ENCODE measurements at places on chromosomes 7 and 10.

DNA sequence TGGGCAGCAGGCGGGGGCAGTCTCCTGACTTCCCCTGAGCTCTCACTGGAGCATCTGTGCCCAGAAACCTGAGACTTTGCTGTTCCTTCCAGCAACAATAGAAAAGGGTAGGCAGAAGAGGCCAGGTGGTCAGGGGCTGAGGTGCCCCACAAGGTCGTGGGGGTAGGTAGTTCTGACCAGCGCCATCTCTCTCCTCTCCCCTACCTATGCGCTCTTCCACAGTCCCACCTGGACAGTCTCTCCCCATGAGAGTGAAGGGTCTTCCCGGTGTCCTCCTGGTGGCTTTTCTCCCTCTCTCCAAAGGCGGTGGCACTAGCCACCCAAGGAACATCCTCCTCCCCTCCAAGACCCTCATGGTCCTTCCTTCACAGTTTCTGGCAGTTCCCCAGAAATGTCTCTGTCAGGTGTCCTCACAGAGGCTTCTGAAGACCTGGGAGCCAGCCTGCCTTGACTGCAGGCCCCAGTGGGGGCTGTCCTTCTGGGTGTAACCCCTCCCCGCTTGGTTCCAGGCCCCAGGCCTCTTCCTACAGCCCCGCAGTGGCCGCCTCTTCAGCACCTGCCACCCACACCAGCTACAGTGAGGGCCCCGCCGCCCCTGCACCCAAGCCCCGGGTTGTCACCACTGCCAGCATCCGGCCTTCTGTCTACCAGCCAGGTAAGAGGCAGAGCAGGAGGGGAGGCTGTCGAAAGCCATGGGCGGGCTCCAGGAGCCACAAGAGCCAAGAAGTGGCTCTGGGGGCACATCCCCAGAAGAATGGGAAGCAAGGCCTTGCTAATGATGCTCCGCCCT lies 41.3 kb downstream of the LDB3 start:
- no peak for DNase-seq

DNA sequence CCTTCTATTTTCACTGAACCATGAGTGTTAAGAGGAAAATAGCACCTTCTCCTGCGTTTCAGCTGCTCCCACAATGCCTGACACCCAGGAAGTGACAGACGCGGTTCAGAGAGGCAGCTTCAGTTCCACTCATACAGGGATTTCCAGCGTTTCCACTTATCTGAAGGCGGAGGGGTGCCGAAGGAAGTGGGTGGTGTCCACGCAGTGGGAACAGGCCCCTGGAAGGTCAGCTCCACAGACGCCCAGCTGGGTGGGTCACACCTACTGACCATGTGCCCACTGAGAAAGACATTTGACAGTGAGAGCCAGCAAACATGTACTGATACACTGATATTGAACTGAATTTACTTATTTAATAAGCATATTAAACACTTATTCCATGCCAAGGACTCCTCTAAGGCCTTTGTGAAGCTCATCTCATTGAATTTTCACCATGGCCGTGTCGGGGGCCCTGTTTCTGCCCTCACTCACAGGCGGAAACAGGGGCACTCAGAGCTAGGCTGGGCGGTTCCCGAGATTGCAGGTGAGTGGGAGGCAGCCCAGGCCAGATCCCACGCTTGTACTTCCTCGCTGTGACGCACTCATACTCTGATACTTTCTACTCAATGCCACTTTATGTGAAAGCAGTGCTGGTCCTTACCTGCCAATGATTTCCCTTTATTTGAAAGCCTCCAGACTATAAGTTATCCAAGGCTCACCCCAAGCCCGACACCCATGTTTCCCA lies 96.8 kb downstream of the TCERG1L start:
- no peak for DNase-seq

DNA sequence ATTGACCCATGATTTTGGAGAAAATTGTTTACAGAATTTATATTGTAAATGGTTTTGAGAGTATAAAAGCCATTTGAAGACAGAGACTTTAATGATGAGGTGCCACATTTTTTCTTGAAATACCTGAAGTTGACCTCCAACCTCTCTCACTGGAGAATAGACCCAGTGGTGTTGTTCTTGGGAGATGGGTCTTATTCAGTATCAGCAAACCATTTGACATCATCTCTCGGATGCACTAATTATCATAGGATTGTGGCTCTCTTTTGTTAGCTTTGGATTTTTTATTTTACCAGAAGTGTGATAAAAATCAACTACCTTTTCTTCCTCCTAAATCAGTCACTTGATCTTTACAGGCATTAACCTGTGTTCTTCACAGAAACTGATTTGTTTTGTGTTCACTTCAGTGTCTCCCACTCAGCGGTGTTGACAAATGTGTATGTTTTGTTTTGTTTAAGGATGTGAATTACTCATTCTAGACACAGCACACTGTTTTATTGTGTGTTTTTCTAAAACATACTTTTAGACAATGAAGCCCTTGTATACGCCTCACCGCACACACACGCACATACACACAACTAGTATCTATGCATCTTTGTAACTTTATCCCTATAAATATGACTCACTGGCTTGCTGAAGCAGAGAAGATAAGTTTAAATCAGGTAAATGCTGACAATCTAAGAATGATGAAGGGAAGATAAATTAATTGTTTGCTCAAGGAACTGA lies 455.6 kb downstream of the INHBA start:
- no peak for DNase-seq

- no peak for DNase-seq
These were observed 3.6 kb upstream of the ALOX5 start for GRCh38 chr10:45370202-45370955.

DNA sequence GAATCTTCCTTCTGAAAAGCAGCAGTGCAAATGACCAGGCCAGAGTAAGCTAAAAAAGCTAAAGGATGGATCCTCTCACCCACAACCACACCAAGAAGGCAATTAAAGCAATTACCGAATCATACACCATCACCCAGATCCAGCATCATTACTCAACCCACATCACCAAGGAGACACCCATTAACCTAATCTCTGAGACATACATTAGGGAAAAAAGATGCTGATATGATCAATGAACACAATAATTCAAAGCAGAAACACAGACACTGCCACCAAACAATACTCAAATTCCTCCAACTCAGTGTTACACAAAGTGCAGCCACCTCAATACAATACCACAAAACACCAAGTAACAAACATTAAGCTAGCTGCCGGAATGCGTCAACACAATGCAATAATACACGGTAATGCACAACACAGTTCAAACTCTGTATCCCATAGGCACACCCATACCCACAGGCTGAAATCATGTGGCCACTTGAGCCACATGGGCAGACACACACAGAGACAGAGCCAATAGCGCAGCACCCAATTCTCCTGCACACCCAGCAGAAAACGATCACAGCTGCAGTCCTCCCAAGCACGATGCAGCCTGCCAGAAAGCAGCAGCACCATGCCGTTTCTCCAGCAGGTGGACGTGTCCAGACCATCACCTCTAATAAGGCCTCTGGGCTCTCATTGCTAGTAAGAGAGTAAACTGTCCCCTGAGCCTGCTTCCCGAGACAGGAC lies 21.5 kb downstream of the PAX2 start:
- DNase-seq, result no peak

GRCh38 chr7:45584261-45585210 lies 10.4 kb downstream of the ADCY1 start:
- no peak for DNase-seq

GRCh38 chr7:63093481-63093880 lies 905.2 kb upstream of the ZNF722 start:
- DNase-seq, result no peak

- no peak for DNase-seq
These were observed 15.1 kb downstream of the CACNB2 start for GRCh38 chr10:18155321-18155720.

DNA sequence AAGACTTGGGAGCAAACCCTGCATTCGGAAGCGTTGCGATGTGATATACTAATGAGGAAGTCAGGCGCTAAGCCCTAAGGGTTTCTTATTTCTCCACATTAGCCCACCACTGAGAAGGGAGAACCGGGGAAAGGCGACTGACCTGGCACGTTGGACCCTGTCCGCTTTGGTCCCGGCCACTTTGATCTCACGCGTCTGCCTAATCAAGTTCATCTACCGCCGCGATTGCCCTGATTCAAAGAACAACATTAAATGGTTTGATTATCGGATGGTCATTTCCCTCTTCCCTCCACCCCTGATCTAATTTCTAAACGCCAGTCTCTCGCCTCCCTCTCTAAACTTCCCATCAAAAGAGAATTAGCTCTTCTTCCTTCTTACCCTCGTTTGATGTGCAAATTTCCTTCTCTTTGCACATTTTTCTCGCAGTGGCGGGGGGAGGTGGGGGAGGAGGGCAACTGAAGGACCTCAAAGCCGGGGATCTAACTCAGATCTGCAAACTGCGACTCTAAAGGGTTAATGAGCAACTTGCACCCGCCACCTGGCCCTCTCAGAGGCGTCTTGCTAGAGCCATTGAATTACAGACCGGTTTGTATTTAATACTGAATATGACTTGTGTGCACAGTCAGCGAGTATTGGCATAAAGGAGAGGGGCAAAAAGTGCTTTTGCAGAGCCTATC lies 687 bp upstream of the DKK1 start:
- DNase-seq, result no peak

DNA sequence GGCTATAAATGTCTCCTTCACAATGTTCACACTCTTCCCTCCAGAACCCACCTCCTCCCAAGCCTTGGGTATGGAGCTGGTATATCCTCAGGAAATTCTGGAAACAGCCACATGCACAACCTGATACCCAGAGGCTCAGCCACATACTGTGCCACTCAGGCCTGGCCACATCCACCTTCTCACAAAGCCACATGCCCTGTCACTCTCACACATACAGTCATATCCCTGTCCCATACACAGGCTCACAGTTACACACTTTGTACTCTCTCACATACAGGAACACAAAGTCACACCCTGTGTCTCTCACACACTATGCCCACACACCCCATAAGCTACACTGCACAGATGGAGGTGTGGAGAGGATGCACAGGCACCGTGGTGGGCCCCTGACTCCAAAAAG lies 10.1 kb downstream of the KCNIP2 start:
- no peak for DNase-seq

DNA sequence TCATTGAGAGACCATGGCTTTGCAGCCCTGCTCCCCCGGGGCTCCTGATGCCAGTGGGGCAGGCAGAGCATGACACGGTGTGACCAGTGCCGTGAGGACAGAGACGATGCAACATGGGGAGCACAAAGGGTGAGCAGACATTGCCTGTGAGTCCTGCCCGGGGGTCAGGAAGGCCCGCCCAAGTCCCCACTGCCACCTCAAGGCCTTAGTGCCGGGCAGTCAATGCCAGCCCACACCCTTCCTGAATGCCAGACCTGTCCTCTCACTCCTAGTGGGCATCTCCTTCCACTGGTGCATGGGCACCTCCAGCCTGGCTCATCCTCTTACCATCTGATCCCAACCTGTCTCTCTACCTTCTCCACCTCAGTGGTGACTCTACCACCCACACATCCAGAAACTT lies 157.9 kb upstream of the ZMIZ1 start:
- DNase-seq, result no peak

DNA sequence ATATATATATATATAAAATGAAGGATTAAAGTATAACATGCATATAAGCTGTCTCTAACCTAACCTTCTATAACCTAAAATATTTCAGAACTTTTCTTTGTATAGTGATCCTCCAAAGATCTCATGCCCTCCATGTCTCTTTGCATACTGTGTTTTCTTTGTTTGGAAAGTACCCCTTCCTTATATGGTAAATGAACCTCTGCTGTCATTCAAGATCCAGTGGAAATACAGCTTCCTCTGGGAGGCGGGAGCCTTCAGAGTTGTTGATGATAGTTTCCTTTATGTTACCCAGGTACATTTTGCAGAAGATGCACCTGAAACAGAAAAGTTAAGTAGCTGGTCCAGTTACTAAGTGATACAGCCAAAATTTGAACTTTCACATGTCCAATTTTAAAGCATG lies 233.3 kb upstream of the FOXP2 start:
- DNase-seq, result no peak

- DNase-seq, result no peak
These were observed 27.1 kb upstream of the SOSTDC1 start for GRCh38 chr7:16492513-16493062.

- DNase-seq, result no peak
These were observed 110.3 kb downstream of the LRRC4 start for GRCh38 chr7:127920787-127921438.

GRCh38 chr10:121065330-121065729 lies 214.2 kb downstream of the WDR11 start:
- no peak for DNase-seq

DNA sequence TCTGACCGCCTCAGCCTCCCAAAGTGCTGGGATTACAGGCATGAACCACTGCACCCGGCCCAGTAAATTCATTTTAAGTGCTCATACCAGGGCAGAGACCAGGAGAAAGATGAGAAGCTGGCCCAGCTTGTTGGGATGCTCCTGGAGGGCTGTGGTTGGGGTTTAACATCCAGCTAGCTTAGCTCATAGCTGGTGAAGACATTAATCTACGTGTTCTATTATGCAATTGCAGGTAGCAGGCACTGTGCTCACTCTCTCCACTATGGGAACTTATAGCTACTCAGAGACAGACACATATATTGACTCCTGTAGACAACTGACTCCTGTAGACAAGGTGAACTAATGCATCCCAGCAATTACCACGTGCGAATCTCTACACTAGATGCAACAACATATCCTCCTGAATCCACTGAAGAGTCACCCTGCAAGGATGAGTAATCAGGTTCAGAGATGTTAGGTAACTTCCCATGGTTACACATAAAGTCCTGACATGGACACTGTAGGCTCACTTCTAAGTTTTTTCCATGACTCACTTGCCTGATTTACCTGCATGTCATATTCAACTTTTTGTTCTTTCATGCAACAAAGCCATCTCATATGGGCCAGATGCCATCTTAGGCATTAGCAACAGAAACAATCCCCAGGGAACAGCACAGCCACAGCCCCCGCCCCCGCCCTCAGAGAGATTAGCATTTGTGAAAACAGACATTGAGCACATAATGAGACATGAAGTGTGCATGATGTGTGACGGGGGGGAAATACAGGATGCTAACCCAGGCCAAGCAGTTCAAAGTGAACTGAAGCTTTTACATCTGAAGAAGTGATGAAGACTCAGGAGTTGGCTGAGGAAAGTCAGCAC lies 37.2 kb downstream of the ERLIN1 start:
- no peak for DNase-seq

DNA sequence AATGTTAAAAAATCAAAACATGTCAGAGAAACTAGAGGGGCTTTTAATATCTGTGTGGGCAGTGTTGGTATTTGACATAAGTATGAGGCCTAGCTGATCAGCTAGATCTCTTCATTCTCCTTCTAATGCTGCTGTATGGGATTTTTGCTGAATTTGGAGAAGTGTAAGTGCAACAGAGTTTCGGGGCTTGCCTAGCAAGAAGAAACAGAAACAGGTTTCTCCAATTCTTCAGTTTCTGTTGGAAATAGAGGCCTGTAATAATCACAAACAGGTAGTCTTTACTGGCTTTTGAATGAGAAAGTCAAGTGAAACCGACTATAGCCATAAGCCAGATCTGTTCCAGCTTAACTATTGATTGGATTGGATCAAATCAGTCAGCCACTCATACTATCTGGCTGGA lies 96.4 kb upstream of the PCLO start:
- no peak for DNase-seq

GRCh38 chr7:19928247-19928646 lies 154.8 kb upstream of the TMEM196 start:
- no peak for DNase-seq

All from stimulated activated CD8-positive, alpha-beta memory T cell treated with anti-CD3 and anti-CD28 coated beads, Interleukin-4, amount 100 ng/mL, for 1 hour (primary cell).